PC-9 (cell line): ENCODE measurements at places on chromosomes 13 and 19. TPM values are rescaled to one million over a fixed set of nuclear protein-coding genes. Genes with fewer than 3 reads are reported as not detected.

DNA sequence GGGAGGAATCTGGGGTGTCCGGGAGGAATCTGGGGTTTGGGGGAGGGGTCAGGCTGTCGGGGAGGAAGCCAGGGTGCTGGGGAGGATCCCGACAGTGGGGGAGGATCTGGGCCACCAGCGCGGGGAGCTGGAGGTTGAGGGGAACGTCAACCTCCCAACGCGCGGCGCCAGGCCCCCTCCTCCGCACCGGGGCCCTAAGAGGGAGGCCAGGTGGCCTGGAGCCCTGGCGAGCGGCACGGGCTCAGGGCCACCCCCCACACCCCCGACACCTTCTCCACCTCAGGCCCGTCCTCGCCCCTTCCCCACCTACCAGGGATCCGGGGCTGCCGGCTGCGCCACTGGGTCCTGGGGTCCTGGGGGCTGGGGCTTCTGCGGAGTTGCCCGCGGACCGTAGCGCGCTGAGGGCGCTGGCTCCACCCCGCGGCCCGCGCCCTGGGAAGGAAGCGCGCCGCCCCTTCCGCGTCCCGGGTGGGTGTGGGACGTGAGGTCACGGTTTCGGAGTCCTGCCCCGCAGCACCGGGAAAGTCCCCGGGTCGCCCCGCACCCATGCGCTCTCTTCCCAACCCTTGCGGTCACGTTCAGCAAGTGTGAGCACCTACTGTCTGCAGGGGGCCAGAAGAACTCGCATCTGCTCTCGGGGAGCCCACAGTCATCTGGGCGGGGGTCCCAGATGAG, at the start of gene TICAM1:
Gene TICAM1, minus strand, starts transcription at position 409 of the 675 bp plus-strand sequence. CDS start 13,335 bp downstream, outside the sequence.
- DNase-seq = peak; percentile 43

- no peak for DNase-seq
These were observed 1422.4 kb upstream of the MIR17HG start for GRCh38 chr13:89925107-89925506.

DNA sequence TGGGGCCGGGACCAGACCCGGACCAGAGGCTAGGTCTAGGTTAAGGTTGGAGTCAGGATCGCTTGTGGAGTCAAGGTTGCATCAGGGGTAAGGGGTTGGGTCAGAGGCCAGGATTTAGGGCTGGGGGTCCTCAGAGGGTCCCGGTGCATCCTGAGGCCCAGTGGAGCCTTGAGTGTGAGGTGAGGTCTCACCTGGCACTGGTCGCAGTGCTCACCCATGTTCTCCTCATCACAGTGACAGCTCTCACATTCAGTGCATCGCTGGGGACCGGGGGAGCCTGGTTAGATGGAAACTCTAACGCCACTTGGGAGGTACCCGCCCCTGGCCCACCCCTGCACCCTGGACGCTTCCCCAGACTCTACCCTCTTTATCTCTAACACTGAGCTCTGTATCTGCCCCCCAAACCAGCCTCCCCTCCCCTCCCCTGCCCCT, 3.1 kb downstream of the HRC start:
- DNase-seq = no peak

The RNF225 gene
- total RNA-seq = 0.61 and 0.68 TPM in 2 replicates

The GRK1 gene
- not detected in 2 replicates for total RNA-seq

DNA sequence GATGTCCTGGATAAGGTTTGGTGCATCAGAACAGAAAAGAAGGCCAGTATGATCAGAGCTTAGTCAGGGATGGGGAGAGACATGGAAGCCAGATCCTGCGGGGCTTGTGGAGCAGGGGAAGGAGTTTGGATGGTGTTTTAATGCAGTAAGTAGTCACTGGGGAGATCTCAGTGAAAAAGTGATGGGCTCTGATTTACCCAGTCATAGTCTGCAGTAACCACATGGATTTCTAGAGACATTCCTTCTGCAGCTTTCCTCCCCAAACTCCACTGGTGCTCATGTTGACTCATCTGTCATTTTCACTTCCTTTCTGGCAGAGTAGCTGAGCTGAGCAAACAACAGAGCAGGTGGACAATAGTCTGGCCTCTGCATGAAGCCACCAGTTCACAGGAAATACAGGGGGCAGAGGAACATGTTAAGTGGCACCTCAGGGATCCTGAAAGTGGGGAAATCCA, 144.1 kb downstream of the DPF1 start:
- peak; percentile 40 for DNase-seq

GRCh38 chr19:6779206-6779605, 6.7 kb downstream of the VAV1 start:
- DNase-seq = no peak

- DNase-seq = no peak
These were observed 27.1 kb upstream of the SLC7A9 start for GRCh38 chr19:32896516-32897214.

DNA sequence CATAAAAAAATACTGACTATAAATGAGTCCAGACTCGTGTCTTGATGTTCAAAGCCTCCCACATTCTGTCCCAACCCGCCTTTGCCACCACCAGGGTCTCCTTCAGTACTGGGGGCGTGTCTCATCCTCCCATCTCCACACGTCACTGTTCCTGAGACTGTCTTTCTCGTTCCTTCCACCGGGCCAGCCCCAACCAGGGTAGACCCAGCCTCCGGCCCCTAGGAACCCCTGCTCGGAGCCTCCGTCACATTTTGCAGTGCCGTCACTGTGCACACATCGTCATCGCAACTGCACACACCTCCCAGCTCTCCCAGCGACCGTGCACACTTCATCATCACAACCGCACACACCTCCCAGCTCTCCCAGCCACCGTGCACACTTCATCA, 73.4 kb downstream of the SPACA7 start:
- DNase-seq = no peak

GRCh38 chr19:14361824-14362223, 19.4 kb upstream of the ADGRE5 start:
- no peak for DNase-seq

The TIMM50 gene
- total RNA-seq = 85.5 and 95.9 TPM in 2 replicates

The SH2D3A gene
- total RNA-seq = 43.3 and 43.4 TPM in 2 replicates

- DNase-seq = no peak
These were observed 29.1 kb upstream of the TSC22D1 start for GRCh38 chr13:44605275-44605674.

GRCh38 chr13:22648320-22648801, 532.4 kb upstream of the SGCG start:
- DNase-seq = no peak

GRCh38 chr13:102609696-102610095, 12.9 kb downstream of the TPP2 start:
- no peak for DNase-seq

GRCh38 chr19:4575267-4576015, 16.0 kb upstream of the SEMA6B start:
- peak; percentile 64 for DNase-seq

- no peak for DNase-seq
These were observed 701.3 kb upstream of the KLHL1 start for GRCh38 chr13:70809588-70809987.

GRCh38 chr19:3176715-3177501, 1.7 kb upstream of the S1PR4 start:
- DNase-seq = peak; percentile 75

The ZNF579 gene
- 49.0 TPM in 2 replicates for total RNA-seq

The ZNF700 gene
- total RNA-seq = 7.6 and 7.8 TPM in 2 replicates

DNA sequence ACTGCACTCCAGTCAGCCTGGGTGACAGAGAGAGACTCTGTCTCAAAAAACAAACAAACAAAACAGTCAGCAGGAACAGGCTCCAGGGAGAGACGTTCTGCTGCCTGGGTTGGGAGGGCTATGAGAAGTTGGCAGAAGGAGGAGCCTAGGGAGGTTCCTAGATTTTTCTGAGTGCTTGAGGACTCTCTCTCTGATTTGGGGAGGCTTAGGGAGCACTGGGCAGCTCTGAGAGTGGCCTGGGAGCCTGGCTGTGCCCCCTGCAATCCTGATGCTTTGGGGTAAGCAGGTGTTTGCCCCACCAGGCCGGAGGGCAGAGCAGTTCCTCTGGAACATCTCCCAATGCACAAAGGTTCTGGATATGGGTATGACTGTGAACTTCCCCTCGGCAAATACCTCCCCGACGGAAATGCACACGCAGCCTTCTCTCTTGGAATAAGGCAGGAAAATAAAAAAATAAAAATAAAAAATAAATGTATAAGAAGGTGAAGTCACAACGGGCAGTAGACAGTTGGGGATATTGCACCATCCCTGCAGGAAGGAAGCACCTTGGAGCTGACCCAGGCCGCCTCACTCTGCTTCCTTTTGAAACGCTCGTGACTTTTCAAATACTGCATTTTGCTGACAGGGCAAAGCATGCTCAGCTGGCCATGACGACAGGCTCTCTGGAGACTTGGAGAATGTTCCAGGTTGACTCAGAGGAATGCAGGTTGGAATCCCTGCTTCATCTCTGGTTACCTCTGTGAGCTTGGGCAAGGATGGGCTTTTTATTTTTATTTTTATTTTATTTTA, 26.5 kb upstream of the HOMER3 start:
- peak; percentile 46 for DNase-seq

GRCh38 chr13:99383511-99383921, 76.3 kb upstream of the GPR183 start:
- no peak for DNase-seq

DNA sequence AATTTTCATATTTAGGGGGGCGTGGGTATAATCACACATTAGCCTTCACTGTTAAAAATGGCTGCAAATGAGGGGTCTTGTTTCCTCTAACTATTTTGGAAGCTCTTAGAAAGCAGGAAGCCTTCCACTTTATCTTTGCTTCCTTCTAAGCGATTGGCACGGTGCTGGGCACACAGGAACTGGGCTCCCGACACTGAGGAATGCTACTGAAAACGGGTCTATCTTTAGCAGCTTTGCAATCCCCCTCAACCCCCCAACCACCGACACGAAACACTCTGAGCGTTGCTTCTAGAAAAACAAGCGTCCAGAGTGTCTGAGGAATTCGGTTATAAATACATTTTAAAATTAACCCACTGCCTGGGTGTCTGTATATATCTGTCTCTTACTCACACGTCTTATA, 143.6 kb downstream of the CACNA1A start:
- peak; percentile 18 for DNase-seq

The ZNF284 gene
- 1.9 and 2.0 TPM in 2 replicates for total RNA-seq

The CAMSAP3 gene
- 25.9 and 27.8 TPM in 2 replicates for total RNA-seq

GRCh38 chr19:47626238-47626637, 17.3 kb downstream of the BICRA start:
- DNase-seq = no peak

The PRSS57 gene
- total RNA-seq = not detected in 2 replicates

The DHDH gene
- 2.0 and 2.4 TPM in 2 replicates for total RNA-seq

The LILRB1 gene
- total RNA-seq = not detected in 2 replicates

- peak; percentile 56 for DNase-seq
These were observed 306 bp downstream of the ZNF540 start for GRCh38 chr19:37594982-37595382.

The ZIC2 gene
- total RNA-seq = 13.6 and 14.7 TPM in 2 replicates

- peak; percentile 98 for DNase-seq
These were observed 6.8 kb downstream of the ELL start for GRCh38 chr19:18514800-18515682.

The UBE2L5 gene
- not detected in 2 replicates for total RNA-seq
